ENCODE measurements at places on chromosomes 11 and 22.

- no peak for DNase-seq
Observed at GRCh38 chr11:15149050-15149449, 34.3 kb downstream of the INSC start.

DNA sequence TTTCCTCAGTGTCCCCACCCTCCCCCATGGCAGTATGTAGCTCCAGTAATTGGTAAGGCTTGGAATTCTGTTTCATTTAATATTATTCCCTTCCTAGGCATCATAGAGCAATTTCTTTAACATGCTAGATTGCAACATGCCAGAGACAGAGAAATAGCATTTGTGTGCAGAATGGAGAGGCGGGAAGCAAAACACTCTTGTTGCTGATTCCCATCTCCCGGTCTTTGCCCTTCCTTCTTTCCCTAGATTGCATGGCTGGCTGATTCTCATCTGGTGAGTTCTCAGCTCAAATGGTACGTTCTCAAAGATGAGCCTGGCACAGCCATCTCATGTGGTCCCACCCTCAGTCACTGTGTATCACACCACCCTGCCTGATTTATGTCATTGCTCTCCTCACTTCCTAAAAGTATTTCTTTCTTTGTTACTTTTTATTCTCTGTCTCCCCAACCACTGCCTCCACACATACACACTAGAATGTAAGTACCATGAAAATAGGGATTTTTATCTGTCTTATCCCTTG lies 66.9 kb downstream of the ARFGAP2 start:
- DNase-seq: no peak

GRCh38 chr11:68682531-68682961 lies 1.8 kb upstream of the GAL start:
- no peak for DNase-seq

- no peak for DNase-seq
Observed at GRCh38 chr11:108916935-108917334, 252.1 kb downstream of the DDX10 start.

- no peak for DNase-seq
Observed at GRCh38 chr11:15580056-15580774, 465.5 kb downstream of the INSC start.

- DNase-seq: no peak
Observed at GRCh38 chr11:43497144-43497543, 138.4 kb downstream of the TTC17 start.

DNA sequence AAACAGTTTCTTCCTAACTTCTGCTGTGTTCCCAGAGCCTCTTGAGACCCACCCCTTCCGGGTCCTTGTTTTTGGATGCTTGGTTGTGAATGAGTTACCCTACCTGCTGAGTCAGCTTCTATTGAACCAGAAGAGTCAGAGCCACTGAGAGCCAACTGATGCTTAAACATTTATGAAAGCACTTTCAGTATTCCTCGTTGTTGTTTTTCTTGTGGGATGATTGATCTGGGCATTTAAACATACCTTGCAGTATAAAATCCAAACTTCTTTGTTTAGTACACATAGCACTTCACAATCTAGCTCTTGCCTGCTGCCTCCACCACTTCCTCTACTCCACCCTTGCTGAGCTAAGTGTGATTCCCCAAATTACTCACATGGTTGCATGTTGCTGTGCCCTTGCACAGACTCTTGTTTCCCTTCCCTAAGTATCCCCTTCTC lies 5.5 kb downstream of the PRSS23 start:
- no peak for DNase-seq

GRCh38 chr11:40133498-40133897 lies 1326.0 kb downstream of the LRRC4C start:
- DNase-seq: no peak

- no peak for DNase-seq
Observed at GRCh38 chr11:75949023-75949672, 134.1 kb downstream of the UVRAG start.

DNA sequence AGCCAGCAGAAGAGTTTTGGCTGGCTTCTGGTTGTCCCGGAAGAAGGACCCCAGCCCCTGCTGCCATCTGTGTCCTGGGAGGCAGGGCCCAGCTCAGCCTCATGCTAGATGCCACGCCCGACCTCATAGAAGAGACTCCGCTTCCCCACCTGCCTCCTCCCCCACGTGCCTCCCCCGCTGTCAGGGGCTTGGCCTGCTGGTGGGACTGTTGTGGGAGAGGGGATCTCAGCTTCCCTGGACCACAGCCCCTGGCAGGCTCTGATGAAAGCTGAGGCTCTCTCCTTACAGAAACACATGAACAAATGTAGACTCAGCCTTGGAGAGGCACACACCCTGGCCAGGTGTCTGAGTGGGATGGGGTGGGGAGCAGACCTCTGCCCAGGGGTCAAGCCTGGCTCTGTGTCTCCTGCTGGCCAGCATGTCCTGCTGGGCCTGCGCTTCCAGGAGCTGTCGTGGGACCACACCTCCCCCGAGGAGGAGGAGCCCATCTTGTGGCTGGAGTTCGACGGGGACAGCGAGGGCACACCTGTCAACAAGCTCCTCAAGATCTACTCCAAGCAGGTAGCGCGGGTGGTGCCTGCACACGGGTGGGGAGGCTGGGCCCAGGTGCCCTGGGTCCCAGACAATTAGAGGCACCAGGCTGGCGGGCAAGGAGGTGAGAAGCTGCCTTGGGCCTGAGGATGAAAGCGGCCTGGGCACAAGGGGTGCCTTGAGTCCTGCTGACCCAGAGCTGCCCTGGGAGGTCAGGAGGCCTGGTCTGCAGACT lies 14.1 kb downstream of the FRMD8 start:
- DNase-seq: no peak

DNA sequence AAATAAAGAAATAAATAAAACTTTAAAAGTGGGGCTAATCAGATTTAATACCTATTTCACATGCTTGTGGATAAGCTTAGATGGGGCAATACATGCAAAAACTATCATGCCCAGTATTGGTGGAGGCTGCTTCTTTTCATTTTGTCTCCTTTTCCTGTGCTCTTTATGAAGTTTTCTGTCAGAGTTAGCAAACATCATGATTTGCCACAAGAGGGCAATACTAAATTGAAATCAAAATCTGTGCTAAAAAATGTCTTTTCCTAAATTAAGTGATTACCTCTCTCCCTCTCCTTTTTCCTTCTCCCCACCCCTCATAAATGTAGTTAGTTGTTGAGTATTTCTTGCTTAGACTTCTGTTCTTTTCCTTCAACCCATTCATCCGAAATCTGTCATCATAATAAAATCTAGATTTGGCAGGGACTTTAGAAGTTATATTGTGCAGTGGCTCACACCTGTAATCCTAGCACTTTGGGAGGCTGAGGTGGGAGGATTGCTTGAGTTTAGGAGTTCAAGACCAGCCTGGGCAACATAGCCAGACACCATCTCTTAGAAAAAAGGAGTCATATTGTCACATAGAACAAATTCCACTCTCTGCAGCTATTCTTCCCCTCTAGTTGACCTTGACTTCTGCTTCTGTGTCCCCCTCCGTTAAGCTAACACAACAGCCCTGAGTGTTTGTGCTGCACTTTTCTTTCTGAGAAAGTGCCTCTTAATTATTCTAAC lies 4.7 kb upstream of the ARHGAP42 start:
- DNase-seq: no peak

GRCh38 chr22:36329254-36330078 lies 58.3 kb downstream of the MYH9 start:
- peak; percentile 70 for DNase-seq

DNA sequence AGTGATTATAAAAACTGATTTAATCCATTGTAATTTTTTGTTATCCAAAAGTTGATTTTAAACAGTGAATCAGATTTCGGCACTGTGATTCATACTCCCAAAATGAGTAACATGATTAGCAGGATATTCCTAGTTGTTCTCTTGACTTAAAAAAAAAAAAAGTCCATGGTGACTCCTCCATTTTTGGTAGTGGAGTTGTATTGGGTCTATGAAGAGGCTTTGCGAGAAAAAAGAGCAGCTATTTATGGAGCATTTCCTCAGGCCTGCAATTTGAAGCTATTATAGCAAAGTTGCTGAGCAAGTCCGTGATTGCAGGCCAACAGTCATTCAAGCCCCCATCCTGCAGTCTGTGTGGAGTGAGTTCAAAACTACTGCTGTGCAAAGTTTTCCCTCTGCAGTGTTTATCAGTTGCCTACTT lies 28.8 kb downstream of the YAP1 start:
- DNase-seq: no peak

DNA sequence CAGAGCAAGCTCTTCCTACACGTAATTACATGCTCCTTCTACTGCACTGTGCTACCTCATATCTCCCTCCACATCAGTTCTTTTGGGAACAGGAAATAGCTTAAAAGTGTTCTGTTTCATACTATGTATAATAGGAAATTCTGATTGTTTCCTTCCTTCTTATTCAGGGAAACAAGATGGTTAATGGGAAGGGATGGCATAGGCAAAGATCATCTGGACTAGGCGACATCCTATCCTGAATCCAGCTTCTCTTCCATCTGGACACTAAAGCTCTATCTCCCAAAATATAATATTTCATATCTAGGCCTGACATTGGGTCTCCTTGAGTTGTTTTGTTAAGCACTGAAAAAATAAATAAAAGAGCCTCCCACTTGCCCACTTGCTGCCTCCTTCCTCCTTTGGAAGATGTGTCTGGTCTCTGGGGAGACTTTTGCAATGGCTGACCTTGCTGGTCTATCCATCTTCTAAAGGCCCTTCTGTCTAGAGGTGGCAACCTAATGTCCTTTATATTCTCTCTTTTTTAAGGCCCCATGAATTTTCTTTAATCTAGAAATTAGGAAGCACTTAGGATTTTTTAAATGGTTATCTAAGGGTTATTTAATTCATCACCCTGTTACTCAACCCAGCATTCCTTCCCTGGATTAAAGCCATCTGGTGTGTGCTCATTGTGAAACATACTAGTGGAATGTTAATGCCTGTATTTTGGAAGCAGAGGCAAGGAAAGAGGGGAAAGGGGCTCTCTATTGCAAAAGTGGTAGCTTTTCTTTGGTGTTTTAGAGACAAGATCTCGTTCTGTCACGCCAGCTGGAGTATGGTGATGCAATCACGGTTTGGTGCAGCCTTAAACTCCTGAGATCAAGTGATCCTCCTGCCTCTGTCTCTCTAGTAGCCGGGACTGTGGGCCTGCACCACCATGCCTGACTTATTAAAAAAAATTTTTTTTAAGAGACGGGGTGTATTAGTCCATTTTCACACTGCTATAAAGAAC lies 20.6 kb downstream of the CLMP start:
- DNase-seq: no peak

DNA sequence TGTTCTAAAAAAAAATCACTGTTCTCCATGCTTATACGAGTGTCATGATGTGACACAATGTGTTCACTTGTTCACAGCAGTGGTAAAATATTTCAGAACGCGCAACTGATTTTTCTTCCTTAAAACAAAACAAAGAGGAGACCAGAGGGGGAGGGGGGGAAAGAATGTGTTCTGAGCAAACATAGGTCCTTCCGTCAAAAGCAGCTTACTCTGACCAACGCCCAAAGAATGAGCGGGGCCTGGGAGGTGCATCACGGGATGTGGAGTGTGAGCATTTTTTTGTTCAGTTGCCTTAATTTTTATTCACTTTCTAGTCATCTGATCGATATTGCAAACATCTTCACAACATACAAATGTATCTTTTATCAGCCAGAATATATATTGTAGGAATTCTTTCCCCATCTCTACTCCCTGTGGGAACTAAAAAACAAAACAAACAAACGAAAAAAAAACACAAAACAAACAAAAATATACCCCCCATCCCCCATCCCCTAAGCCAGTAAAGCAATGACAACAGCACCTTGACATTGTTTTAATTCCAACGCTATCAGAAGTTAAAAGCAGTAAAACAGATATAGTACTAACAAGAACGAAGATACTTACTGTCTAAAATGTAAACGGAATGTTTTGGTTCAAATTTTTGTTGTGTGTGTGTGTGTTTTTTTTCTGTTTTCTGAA lies 43.3 kb downstream of the BDNF start:
- DNase-seq: no peak

All from erythroblast (primary cell).